ENCODE measurements at places on chromosomes 6 and 20. TPM values are rescaled to one million over a fixed set of nuclear protein-coding genes. Genes with fewer than 3 reads are reported as not detected.
A peak's percentile ranks its signal among the peaks of the same experiment; 100 is the strongest.

DNA sequence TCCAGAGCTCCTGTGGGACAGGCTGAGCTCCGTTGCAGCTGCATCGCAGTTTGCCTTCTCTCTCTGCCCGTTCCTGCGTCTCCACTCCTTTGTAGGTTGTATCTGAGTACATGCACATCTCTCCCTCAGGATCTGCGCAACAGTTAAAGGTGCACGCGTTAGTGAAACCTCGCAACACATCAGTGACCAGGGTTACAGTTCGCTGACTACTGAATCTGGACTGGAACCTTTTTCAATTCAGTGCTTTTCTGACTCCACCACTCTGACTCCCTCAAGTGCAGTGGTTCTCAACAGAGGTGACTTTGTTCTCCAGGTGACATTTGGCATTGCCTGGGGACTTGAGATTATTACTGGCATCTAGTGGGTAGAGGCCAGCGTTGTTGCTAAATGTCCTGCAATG, 44.0 kb downstream of the UST start:
- DNase-seq: no peak
- H3K27ac ChIP-seq: no peak overlapping the region
- no peaks in the 10 kb centered on the region for H3K36me3 ChIP-seq
- no peak overlapping the region for H3K4me3 ChIP-seq
- H3K27me3 ChIP-seq: no peaks in the 10 kb centered on the region

The SLC16A10 gene
- total RNA-seq: 81.5 TPM

DNA sequence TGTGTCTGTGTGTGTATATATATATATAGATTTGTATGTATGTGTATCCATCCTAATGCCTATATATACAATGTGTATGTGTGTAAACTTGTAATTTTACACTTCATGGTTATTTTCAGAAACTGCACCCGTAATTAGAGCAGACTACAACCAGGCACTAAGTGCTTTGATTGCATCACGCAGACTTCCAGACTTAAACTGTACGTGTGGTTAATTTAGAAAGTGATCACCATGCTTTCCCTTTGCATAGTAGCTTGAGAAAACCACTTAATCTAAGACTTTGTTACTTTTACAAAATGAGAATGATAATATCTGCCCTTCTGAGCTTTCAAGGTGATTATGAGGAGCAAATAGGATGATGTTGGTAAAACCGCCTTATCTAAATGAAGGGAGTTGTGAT, 50.1 kb upstream of the E2F3 start:
- no peak for DNase-seq
- no peak overlapping the region for H3K4me3 ChIP-seq
- H3K27me3 ChIP-seq: no peaks in the 10 kb centered on the region
- H3K4me1 ChIP-seq: no peaks in the 10 kb centered on the region
- H3K27ac ChIP-seq: no peak overlapping the region
- H3K36me3 ChIP-seq: no peaks in the 10 kb centered on the region

GRCh38 chr20:47921408-47921807, 136.1 kb upstream of the SULF2 start:
- no peak overlapping the region for H3K4me3 ChIP-seq
- H3K36me3 ChIP-seq: no peaks in the 10 kb centered on the region
- no peaks in the 10 kb centered on the region for H3K27me3 ChIP-seq
- no peaks in the 10 kb centered on the region for H3K4me1 ChIP-seq

GRCh38 chr6:93684339-93684738, 265.0 kb upstream of the EPHA7 start:
- no peak overlapping the region for H3K27ac ChIP-seq
- H3K27me3 ChIP-seq: no peaks in the 10 kb centered on the region
- no peak for DNase-seq
- no peaks in the 10 kb centered on the region for H3K36me3 ChIP-seq
- no peaks in the 10 kb centered on the region for H3K4me1 ChIP-seq

GRCh38 chr6:169583886-169584541, 117.8 kb downstream of the WDR27 start:
- no peak overlapping the region for H3K27ac ChIP-seq
- no peaks in the 10 kb centered on the region for H3K27me3 ChIP-seq
- DNase-seq: no peak

DNA sequence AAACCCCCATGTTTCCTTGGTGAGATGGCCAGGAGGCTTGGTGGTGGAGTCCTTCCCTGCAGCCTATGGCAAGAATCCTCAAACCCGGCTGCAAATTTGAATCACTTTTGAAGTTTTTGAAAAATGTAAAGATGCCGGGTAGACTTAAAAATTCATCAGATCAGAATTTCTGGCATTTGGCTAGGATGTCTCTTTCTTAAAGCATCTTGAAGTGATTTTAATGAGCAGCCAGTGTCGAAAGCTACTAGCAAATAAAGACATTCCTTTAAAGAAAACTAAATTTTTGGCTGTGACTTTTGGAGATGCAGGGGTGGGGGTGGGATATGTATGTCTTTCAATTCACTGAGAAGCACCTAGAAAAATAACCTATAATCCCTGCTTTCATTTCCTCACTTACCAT, 25.6 kb upstream of the NOX3 start:
- H3K4me3 ChIP-seq: no peak overlapping the region
- no peak for DNase-seq
- H3K27ac ChIP-seq: no peak overlapping the region
- no peaks in the 10 kb centered on the region for H3K4me1 ChIP-seq
- H3K36me3 ChIP-seq: no peaks in the 10 kb centered on the region

DNA sequence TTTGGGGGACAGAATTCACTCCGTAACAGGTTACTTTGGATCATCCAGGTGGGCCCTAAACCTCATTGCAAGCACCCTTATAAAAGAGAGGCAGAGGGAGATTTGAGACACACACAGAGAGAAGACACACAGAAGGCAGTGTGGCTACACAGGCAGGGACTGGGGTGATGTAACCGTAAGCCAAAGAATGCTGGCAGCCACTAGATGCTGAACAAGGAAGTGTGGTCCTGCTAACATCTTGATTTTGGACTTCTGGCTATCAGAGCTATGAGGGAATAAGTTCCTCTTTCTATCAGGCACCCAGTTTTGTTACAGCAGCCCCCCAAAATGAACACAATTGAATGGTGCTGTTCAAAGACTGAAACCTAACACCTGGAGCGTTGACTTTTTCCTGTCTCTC, 191.3 kb upstream of the MYLIP start:
- H3K4me3 ChIP-seq: no peak overlapping the region
- no peak for DNase-seq
- no peaks in the 10 kb centered on the region for H3K27me3 ChIP-seq
- no peaks in the 10 kb centered on the region for H3K4me1 ChIP-seq

DNA sequence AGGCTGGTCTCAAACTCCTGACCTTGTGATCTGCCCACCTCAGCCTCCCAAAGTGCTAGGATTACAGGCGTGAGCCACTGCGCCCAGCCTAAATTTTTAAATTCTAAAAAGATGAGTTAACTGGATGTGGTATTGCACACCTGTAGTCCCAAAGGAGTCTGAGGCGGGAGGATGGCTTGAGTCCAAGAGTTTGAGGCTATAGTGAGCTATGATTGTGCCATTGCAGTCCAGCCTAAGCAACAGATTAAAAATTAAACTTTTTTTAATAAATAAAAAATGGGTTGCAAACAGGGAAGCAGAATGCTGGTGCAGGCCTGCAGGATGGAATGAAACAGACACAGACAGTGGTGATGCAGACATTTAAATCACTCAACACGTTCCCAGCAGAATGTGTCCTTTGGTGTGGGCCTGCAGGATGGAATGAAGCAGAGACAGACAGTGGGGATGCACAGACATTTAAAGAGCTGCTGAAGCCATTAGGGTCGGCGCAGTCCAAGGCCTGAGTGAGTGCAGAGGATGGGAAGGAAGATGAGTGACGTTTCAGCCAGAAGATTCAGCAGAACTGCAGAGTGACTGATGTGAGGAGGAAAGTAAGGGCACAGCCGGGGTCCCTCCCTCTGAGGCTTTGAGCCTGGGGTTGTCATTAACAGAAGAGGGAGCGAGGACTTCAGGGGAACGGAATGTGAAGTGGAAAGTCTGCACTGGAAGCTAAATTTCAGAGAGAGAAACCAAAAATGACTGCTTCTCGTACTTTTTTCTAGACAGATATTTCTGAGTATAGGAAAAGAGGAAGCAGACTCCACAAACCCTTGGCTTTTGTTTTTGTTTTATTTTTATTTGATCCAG, 117.5 kb downstream of the RIN2 start:
- no peak for DNase-seq
- no peaks in the 10 kb centered on the region for H3K36me3 ChIP-seq
- no peak overlapping the region for H3K27ac ChIP-seq
- no peaks in the 10 kb centered on the region for H3K27me3 ChIP-seq
- no peak overlapping the region for H3K4me3 ChIP-seq
- H3K4me1 ChIP-seq: no peaks in the 10 kb centered on the region

GRCh38 chr6:56806368-56806767, 148.5 kb upstream of the BEND6 start:
- no peak overlapping the region for H3K4me3 ChIP-seq
- H3K4me1 ChIP-seq: peaks cover 87% of the 10 kb centered on the region
- DNase-seq: peak; percentile 48
- no peaks in the 10 kb centered on the region for H3K27me3 ChIP-seq
- peak overlapping the region; percentile 87 for H3K27ac ChIP-seq
- no peaks in the 10 kb centered on the region for H3K36me3 ChIP-seq

The MCHR2 gene
- not detected for total RNA-seq

DNA sequence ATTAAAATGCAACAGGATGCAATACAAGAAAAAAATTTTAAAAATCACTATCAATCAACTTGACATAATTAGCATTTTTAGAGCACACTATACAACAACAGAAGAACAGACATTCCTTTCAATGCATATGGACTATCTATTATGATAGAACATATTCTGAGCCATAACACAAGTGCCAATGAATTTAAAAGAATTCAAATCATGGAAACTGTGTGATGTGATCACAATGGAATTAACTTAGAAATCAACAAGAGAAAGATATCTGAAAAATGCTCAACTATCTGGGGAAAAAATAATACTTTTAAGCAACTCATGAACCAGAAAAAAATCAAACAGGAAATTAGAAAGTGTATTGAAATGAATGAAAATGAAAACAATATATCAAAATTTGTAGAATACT, 106.3 kb downstream of the ADTRP start:
- H3K27ac ChIP-seq: no peak overlapping the region
- no peaks in the 10 kb centered on the region for H3K27me3 ChIP-seq
- no peaks in the 10 kb centered on the region for H3K36me3 ChIP-seq
- no peaks in the 10 kb centered on the region for H3K4me1 ChIP-seq
- no peak overlapping the region for H3K4me3 ChIP-seq

The HCRTR2 gene
- not detected for total RNA-seq

All from gastrocnemius medialis (tissue), 4 donors.